ENCODE measurements at places on chromosomes 4 and X.

DNA sequence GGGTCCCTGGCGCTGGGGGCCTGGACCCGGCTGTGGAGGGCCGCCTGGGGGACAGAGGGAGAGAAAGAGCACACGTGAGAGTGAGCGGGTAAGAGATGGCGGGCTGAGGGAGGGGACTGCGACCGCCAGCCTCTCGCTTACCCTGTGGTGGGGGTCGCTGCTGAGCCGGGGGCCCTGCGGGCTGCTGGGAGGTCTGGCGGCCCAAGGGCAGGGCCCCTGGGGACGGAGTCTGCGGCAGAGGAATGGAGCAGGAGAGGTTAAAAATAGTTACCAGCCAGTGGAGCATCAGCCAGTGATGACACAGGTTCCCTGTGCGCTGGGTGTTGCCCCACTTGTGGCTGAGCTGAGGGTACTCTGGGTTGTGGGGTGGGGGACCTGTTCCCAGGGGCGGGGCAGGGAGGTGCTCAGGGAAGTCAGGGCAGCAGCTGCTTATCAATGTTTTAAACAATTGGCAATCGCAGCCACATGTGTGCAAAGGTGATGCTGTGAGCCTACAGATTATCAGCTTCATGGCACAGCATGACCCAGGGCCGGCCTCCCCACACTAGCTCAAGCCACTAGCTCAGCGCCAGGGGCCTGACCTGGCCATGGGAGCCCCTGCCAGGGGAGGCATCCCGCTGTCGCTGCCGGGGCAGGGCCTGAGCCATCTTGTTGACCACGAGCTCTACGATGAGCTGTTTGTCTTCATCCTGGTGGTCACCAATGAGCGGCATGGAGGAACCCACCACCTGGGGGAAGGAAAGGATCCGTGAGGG is 7.5 kb upstream of the TIMP1 start:
- no peak for DNase-seq

DNA sequence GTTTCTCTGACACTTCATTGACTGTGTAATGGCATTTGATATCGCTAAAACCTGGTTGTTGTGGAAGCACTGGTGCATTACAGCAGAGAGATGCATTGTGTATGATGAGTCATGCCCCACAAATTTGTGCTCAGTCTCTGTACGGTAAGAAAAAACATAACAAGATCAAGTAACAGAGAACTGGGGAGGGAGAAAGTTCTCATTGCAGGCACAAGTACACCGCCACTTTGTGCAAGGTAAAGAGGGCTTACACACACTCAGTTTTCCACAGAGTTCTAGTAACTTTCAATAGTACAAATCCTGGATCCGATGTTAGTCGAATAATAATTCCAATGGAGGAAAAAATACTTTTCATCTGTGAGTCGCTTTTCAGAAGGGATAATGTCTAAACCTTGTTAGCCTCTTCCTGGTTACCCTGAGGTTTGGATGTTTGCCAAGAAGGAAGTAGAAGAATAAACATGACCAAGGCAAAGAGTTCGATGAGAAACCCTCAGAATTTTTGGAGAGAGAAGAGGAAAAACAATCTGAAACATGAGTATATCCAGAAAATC is 512.5 kb upstream of the SLIT2 start:
- no peak for DNase-seq

DNA sequence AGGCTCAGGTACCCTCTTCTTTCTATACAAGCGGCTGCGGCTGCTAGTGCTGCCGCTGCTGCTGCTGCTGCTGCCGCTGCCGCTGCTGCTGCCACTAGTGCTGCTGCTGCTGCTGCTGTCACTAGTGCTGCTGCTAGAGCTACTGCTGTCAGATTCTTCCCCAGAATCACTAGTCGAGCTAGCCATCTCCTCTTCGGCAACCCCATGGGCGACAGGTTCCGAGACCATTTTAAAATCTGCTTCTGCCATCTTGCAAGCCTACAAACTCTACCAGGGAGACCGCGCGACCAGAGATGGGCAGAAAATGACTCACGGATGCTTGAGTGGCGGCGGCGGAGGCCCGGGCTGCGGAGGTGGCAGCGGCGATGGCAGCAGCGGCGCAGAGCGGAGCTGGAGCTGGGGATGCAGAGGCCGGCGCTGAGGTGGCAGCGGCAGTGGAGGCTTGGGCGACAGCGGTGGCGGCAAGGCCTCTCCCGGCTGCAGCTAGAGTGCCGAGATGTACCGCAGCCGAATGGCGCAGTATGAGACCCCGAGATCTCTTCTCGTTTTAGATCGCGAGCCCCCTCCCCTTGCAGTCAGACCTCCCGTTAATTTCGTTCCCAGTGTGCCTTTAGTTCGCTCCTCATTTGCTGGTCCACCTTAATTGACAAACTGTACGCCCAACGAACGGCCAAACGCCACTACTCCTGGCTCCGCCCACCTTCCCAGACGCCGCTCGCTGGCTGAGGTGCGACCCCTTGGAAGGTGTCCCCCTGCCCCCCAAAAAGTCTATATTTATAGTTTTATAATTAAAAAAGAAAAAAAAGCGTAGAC is at the start of gene NAP1L3:
TSS of gene NAP1L3 (minus strand) at position 523 of the 813 bp plus-strand sequence. CDS start at position 249, 274 bp downstream.
- peak; percentile 87 for DNase-seq

DNA sequence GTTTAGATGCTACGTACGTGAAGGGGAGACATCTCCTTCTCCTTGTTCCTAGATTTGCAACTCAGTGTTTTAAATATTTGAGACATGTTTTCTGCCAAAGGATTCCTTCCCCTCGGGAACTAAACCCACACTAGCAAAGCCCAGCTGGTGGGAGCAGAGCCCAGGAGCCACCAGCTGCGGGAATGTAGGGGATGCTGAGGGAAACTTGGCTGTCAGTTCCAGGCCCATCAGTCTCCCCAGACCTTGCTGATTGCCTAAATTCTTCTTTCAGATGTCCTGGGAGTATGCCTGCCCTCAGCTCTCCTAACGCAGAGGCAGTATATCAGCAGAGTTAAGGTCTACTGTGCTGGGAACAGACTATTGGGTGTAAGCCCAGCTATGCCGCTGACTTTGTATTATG is 630.0 kb upstream of the TENM3 start:
- DNase-seq = no peak

DNA sequence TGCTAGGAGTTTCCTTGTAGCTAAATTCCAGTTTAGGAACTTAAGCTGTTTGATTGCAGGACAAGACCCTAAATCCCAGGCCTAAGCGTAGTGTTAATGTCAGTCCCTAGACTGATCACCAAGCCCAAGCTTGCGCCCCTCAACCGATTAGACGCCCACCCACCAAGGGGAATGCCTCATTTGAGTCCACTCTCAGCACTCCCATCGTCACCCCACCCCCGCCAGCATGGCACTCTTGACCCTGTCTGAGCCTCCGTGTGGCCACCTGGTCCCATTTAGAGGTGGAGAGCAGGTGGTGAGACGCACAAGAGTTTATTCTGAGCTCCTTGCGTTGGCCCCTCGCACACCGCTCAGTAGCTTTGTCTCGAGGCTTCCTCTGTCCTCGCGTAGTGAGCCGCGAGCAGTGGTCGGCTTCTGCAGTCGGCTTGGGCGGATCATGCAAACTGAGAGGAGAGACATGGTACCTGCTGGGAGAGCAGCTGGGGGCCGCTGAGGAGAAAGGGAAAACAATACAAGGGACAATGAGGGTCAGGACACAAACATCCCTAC is 48.5 kb upstream of the ZNF157 start:
- DNase-seq = peak; percentile 64

GRCh38 chr4:1767770-1768366 is 25.2 kb upstream of the FGFR3 start:
- DNase-seq = peak; percentile 88

DNA sequence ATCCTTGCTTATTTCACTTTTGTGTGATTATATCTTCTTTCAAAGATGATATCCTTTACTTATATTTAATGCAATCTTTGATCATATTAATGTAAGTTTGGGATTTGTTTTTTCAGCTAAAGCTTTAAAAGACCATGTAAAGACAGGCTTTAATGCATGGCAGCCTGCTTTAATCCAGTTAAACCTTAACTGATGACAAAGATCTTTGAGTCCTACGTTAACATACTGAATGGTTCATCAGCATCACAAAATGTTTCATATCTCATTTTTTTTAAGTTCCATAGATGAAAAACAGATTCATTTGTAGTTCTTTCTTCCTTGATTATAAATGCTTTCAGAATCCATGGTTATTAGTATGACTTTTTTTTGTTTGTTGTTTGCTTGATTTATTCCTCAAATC is 1102.8 kb downstream of the FSTL5 start:
- DNase-seq = no peak

DNA sequence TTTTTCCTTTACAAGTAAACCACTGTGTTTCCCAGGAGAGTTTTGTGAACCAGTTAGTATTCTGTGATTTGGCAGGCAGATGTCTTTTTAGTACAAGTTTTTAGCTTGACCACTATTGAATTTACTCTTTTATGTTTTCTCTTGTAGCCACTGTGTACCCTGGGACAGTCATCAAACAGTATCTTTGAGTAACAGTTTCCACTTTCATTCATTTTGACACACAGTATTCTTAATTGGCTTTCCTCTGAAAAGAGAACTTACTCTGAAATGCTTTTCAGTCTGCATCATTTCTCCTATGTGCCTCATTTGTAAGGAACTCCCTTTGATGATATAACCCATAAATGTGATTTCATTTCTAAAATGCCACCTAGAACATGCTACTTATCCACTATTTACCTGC is 476.5 kb downstream of the PDGFC start:
- no peak for DNase-seq

DNA sequence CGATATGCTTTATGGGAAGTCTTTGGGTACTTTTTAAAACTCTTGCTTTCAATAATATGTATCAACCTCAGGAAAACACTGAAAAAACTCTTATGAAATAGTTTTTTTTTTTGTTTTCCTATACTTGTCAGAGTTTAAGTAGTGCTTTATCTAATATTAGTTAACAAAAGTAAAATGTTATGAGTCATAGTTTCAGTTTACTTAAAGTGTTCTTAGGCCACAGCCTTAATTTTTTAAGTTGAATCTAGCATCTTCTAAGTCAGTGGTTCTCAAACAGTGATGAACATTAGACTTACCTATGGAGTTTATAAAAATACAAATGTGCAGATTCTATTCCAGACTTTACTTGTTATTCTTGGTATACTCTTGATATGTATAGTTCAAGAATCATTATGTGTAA is 26.3 kb upstream of the ADGRL3 start:
- no peak for DNase-seq

- no peak for DNase-seq
Measured at GRCh38 chrX:135384161-135384836, 37.4 kb upstream of the SMIM10L2A start.

DNA sequence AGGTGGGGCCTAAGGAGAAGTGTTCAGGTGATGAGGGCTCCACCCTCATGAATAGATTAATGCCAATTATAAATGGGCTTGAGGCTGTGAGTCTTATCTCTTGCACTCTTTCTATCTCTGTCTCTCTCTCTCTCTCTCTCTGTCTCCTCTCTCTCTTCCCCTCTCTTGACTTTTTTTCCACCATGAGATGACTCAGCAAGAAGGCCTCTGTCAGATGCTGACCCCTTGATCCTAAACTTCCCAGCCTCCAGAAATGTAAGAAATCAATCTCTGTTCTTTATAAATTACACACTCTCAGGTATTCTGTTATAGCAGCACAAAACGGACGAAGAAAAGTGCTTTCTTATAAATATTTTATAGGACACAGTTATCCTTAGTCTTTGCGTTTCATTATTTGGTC is 184.9 kb upstream of the PCDH7 start:
- no peak for DNase-seq

GRCh38 chr4:3766785-3767569 is 792 bp downstream of the ADRA2C start:
- DNase-seq = peak; percentile 77

DNA sequence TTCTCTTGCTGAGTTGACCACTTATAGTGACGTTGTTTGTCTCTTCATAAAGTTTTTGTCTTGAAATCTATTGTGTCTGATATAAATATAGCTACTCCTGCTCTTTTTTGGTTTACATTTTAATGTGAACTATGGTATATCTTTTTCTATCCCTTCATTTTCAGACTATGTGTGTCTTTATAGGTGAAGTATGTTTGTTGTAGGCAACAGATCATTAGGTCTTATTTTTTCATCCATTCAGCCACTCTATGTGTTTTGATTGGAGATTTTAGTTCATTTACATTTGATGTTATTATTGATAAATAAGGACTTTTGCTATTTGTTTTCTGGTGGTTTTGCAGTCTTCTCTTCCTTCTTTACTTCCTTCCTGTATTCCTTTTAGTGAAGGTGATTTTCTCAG is 44.0 kb upstream of the SLC16A2 start:
- no peak for DNase-seq

GRCh38 chrX:129667412-129667811 is 12.7 kb upstream of the APLN start:
- DNase-seq = no peak

DNA sequence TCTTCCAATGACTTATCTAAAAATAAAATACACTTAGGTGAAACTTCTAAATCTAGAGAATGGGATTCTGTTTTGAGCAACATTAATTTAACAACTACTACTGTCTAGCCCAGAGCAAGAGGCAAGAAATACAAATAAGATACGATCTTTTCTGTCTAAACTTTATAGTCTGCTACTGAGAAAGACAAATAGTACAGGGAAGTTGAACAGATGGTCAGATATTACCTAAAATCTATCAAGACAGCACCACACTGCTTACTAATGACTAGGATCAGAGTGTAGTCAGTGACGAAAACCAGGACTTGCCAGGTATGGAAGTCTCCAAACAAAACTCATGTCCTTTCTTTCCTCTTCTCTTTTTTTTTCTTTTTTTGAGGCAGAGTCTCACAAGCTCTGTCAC is 7.1 kb downstream of the FAM13A start:
- no peak for DNase-seq

DNA sequence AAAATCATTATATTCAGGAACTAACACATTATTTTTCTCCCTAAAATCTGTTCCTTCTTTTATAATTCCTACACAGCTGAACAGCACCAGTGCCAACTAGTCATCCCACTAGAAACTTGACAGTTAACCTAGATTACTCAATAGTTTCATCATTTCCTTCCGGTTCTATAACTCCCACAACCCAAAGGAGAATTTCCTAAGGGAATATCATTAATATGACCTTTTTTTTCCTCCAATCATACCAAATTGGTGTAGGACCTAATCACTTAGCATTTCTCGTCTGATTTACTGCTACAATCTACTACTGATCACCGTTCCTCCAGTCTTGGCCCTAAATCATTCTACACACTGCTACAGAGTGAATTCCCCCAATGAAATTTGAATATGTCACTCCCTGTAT is 45.9 kb downstream of the WDFY3 start:
- DNase-seq = no peak

GRCh38 chr4:106629268-106629625 is 260.7 kb upstream of the GIMD1 start:
- no peak for DNase-seq
